Lung (tissue), 17 donors: ENCODE measurements at places on chromosomes 4 and X. TPM values are rescaled to one million over a fixed set of nuclear protein-coding genes. Genes with fewer than 3 reads are reported as not detected.
A peak's percentile ranks its signal among the peaks of the same experiment; 100 is the strongest.

DNA sequence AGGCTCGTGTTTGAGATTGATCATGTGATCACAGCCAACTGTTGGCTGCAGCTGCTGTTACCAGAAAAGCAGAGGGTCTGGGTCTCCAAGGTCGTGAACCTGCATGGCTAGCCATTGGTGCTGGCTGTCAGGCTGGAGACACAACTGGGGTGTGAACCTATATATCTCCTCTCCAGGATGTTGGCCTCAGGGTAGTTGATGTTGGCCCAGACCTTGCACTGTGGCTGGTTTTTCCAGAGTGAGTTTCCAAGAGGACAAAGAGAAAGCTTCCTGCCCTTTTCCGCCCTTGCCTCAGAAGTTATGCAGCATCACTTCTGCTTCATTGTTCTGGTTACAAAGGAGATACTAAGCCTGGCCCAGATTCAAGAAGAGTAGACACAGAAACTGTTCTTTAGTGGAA, 607.8 kb upstream of the HS3ST1 start:
- DNase-seq, result no peak

SCML2 gene
- 6.0 TPM for total RNA-seq

- no peak for DNase-seq
These were observed 69.4 kb downstream of the DCTD start for GRCh38 chr4:182847576-182848450.

DNA sequence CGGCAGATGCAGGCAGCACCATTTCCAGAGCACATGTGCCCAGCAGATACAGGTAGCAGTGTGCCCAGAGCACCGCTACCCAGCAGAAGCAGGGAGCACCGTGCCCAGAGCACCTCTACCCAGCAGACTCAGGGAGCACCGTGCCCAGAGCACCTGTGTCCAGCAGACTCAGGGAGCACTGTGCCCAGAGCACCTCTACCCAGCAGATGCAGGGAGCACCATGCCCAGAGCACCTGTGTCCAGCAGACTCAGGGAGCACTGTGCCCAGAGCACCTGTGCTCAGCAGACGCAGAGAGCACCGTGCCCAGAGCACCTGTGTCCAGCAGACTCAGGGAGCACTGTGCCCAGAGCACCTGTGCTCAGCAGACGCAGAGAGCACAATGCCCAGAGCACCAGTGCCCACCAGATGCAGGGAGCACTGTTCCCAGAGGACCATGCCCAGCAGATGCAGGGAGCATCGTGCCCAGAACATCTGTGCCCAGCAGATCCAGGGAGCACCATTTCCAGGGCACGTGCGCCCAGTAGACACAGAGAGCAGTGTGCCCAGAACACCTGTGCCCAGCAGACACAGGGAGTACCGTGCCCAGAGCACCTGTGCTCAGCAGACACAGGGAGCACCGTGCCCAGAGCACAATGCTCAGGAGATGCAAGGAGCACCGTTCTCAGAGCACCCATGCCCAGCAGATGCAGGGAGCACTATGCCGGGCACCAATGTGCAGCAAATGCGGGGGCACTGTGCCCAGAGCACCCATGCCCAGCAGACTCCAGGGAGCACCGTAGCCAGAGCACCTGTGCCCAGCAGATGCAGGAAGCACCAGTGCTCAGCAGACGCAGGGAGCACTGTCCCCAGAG, 236.4 kb downstream of the DHRSX start:
- DNase-seq, result no peak

DNA sequence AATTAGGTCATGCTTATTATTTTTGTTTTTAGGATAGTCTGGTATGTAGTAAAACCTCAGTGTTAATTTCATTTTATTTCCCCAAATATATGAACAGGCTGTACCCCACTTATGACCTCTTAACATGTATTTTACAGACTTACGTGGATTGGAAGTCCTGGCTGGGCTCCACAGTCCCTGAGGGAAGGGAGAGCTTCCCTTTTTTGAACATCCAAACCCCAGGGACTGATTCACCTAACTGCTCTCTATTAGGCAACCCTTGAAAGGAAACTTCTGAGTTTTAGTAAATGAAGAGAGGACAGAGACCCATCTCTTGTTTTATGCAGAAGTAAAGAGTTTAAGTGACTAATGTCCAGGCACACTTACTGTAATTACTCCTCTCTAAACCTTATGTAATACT, 233.1 kb upstream of the SPRY1 start:
- DNase-seq, result no peak

- DNase-seq, result no peak
These were observed 5.7 kb downstream of the GPC3 start for GRCh38 chrX:133979641-133980230.

F8A2 gene
- total RNA-seq, result not detected

GRCh38 chr4:170697845-170698244, 608.1 kb upstream of the AADAT start:
- no peak for DNase-seq

- no peak for DNase-seq
These were observed 94.2 kb upstream of the MAMLD1 start for GRCh38 chrX:150268839-150269355.

DNA sequence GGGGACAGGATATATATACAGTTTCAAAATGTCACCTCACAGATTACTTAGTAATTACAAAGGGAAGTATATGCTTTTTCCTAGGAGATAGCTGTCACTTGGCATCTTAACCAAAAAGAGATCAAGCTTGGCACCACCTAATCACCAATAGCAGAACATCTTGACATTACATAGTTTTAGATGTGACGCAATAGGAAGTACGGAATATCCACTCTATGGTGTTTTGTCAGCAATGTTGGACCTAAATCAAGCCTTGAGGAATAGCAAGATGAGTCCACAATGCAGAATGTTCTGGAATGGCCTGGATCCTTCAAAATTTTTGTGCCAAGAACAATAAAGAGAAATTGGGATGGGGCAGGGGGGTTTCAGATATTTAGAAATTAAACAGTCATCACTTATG, 1488.2 kb downstream of the FSTL5 start:
- no peak for DNase-seq

- no peak for DNase-seq
These were observed 69.4 kb downstream of the EVC2 start for GRCh38 chr4:5638976-5639375.

DNA sequence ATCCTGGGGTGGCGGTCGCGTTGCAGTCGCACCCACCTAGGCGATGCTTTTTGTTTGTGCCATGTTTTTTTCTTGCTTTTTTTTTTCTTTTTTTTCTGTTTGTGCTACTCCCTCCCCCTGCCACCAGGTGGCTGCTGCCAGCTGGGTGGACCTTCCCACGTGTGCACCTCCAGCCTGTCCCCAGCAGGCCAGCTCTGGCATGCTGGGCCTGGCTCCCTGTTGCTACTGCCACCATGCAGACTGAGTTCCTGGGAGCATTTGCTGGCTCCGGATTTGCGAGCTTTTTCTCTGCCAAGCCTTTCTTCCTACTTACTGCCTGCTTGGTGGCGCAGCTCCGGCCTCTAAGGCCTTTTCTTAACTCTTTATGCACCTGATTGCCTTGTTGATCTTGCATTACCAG, 161.2 kb upstream of the WDFY3 start:
- peak; percentile 32 for DNase-seq

GRCh38 chrX:112630187-112630586, 49.6 kb downstream of the LHFPL1 start:
- DNase-seq, result no peak

DNA sequence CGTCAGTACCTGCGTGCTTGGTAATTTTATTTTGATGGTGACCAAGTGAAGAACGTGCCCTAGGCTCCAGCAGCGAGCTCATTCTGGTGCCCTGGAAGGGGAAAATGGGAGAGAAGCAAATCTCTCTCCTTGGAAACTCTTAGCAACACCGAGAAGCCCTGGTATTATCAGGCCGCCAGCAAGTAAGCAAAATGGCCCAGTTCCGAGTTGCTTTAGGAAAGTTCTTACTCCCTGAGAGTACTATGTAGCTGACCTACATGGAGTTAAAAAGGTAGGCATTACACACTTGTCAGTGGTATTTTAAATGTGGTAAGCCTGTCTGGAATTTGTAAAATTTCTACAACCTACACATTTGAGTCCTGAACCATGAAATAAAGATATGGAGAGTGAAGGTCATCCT, 146.4 kb downstream of the CPEB2 start:
- DNase-seq, result no peak

KLF8 gene
- total RNA-seq, result 33.1 TPM

DNA sequence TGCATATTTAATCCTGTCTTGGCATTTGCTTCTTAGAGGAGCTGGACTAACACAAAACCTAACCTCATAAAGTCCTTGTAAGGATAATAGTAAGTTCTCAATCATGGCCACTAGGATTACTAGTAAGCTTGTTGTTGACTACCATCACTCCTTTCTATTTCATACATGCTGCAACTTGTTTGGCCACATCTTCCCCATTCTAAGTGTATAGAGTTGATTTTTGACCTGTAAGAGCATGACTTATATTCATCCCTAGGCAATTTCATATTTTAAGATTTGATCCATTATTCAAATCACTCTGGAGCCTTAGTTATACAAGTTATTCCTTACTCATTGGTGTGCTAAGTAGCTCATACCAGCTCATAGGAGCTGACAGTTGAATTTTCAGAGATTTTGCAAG, 109.4 kb downstream of the EFHC2 start:
- DNase-seq, result no peak
